ENCODE measurements at places on chromosomes 4 and X.

- no peak for DNase-seq
Observed at GRCh38 chr4:31768756-31769155, 1048.6 kb downstream of the PCDH7 start.

DNA sequence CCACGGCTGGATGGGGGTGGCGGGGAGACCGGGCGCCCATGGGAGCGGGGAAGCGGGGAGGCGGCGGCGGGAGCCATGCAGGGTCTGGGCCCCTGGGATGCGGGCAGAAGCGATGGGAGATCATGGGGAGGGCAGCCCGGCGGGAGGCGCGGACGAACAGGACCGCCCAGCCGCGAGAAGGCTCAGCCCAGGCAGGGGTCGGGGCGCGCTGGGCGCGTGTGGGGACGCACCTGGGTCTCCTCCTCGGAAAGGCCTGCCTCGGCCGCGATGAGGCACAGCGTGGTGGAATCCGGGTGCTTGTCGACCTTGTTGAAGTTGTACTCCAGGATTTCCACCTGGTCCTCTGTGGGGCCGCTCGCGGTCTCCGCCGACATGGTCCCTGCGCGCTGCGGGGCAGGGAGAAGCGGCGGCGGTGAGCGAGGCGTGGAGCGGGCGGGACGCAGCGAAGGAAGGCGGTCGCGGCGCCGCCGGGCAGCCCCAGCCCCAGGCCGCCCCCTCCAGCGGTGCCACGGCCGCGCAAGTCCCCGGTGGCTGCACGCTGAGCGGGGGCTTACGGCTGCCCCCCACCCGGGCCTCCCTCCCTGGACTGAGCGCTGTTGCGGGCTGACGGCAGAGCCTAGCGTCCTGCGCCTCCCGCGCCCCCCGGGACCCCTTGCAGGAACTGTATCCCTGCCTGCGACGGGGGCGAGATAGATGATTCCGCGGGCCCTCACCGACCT, 25.3 kb downstream of the HOPX start:
- DNase-seq, result peak; percentile 66

DNA sequence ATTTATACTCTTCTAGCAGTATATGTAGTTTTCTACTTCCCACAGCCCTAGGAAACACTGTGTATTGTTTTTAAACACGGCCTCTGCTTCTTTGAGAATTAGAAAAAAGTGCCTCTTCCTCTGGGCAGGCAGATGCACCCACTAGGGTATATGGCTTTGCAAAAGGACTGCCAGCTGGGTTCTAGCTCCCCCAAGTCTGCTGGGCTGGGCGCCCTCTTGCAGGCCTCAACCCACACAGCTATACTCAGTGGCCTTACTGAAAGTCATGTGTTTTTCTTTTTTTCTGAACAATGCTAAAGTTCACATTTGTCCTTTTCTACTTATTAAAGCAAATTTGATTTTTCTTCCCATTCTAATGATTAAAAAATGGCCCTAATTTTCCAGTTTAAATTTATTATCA, 35.5 kb upstream of the BMPR1B start:
- no peak for DNase-seq

- no peak for DNase-seq
Observed at GRCh38 chrX:81021478-81021877, 180.2 kb downstream of the HMGN5 start.

GRCh38 chr4:181420950-181421349, 822.3 kb upstream of the TENM3 start:
- DNase-seq, result no peak

GRCh38 chr4:184722798-184723197, 11.1 kb downstream of the CENPU start:
- no peak for DNase-seq

DNA sequence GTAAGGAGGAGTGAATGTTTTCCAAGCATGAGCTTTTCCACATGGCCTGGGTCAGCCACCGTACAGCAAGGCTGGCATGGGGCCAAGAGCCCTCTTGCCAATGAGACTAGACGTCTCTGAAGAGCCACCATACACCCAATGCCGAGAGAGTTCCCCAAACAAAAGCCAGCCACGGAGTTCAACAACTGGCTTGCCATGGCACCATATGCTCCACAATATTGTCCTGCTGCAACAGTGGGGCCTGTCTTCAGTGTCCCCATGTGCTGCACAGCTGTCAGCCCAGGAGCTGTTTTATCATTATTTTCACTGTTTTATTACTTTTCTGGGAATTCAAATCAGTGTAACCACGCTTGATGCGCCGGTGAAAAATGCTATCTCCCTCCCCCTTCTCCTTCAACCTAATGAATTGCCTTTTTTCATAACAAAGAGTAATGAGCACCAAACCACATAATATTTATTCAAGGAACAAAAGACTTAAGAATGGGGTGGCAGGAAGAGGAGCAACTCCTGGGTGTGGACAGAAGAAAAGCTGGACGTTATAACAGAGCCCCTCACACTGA, 18.4 kb downstream of the MAML3 start:
- DNase-seq, result no peak

DNA sequence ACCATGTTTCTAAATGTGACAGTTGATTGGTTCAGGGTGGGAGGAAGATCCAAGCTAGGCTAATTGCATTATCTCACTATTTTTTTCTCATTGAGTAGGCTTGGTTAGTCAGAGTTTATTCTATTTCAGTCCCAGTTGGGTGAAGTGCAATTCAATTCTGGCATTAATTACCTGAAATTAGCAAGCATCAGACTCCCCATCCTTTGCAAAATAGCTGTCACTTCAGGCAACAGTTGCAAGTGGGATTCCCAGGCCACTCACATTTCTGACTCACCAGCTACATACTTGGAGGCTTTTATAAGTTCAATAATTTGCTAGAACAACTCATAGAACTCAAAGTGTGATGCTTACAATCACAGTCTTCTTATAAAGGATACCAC, 155.8 kb upstream of the HAND2 start:
- no peak for DNase-seq

Data from left forelimb (tissue), 1 donor.